Activated T-cell treated with anti-CD3 and anti-CD28 coated beads, Interleukin-2, amount 50 U/mL, for 72 hours (primary cell): ENCODE measurements at places on chromosomes 7 and 10.

- H3K4me3 ChIP-seq = no peak overlapping the region
- no peaks in the 10 kb centered on the region for H3K27me3 ChIP-seq
- peak overlapping the region; percentile 27 for H3K27ac ChIP-seq
- peaks cover 49% of the 10 kb centered on the region for H3K4me1 ChIP-seq
- no peaks in the 10 kb centered on the region for H3K36me3 ChIP-seq
Observed at GRCh38 chr10:71776481-71776925, 3.2 kb upstream of the VSIR start.

DNA sequence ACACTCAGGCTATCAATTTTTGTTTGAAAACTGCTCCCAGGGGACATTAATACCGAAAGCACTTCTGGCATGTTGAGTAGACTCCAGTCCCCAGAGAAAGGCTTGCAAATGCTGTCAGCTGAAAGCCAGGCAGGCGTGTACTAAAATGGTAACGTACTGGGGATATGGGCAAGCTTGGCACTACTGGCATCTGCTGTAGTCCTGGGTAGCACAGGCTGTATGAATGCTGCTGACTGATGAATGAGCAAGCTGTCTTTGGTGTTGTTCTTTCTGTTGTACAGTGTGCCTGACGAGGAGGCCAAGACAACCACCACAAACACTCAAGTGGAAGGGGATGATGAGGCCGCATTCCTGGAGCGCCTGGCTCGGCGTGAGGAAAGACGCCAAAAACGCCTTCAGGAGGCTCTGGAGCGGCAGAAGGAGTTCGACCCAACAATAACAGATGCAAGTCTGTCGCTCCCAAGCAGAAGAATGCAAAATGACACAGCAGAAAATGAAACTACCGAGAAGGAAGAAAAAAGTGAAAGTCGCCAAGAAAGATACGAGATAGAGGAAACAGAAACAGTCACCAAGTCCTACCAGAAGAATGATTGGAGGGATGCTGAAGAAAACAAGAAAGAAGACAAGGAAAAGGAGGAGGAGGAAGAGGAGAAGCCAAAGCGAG lies 53.5 kb upstream of the AGBL3 start:
- peak overlapping the region; percentile 41 for H3K4me3 ChIP-seq
- no peak for DNase-seq
- no peaks in the 10 kb centered on the region for H3K36me3 ChIP-seq
- H3K27ac ChIP-seq = peak overlapping the region; percentile 4

- H3K4me1 ChIP-seq = no peaks in the 10 kb centered on the region
- no peaks in the 10 kb centered on the region for H3K27me3 ChIP-seq
Observed at GRCh38 chr10:107715565-107715964, 551.1 kb upstream of the SORCS1 start.

GRCh38 chr10:132111871-132112341 lies 46.2 kb downstream of the JAKMIP3 start:
- DNase-seq = no peak
- no peak overlapping the region for H3K27ac ChIP-seq
- H3K27me3 ChIP-seq = no peaks in the 10 kb centered on the region
- no peak overlapping the region for H3K4me3 ChIP-seq

- no peak overlapping the region for H3K27ac ChIP-seq
- no peaks in the 10 kb centered on the region for H3K27me3 ChIP-seq
- H3K36me3 ChIP-seq = no peaks in the 10 kb centered on the region
- H3K4me1 ChIP-seq = no peaks in the 10 kb centered on the region
- H3K4me3 ChIP-seq = no peak overlapping the region
Observed at GRCh38 chr7:25048444-25048834, 68.5 kb upstream of the OSBPL3 start.

GRCh38 chr7:13421776-13422175 lies 567.7 kb downstream of the ETV1 start:
- no peak for DNase-seq
- H3K4me1 ChIP-seq = no peaks in the 10 kb centered on the region
- H3K27me3 ChIP-seq = no peaks in the 10 kb centered on the region
- H3K27ac ChIP-seq = no peak overlapping the region
- H3K36me3 ChIP-seq = peaks cover 2% of the 10 kb centered on the region

DNA sequence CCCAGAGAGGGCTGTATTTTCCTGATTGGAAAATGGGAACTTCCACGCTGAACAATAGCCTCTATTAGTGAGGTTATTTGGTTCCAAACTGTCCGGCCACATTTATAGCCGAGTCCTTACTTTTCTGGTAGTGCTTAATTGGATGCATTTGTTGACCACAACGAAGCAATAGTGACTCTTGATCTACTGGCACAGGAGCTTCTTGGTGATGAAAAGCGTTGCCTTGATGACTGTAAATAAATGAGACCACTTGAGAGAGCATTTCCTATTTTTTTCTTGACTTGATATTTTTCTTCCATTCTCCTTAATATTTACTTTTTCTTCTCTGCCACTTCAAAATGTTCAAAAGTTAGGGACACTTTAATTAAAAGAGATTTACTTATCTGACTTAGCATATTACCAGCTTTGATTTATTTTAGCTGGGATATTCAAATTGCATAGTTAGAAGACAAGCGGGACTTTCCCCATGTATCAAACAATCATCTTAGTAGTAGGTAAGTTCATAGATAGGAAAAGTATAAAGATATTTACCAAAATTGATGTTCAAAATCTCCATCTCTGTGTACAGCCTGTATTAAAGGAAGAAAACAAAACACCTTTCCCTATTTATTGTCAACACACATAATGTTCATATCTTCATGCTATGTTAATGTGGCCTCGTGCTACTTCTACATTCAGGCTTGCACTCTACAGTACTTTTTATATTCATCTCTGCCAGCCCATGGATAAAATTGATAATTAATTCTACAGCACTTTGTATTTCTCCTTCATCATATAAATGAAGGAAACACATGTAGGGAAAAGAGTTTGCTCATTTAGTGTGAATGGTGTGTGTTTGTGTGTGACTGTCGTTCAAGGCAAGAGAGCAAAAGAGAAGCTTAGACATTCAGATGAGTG lies 5.1 kb upstream of the SP8 start:
- peak overlapping the region; percentile 53 for H3K4me3 ChIP-seq
- H3K27ac ChIP-seq = peak overlapping the region; percentile 88
- DNase-seq = no peak
- H3K4me1 ChIP-seq = peaks cover 24% of the 10 kb centered on the region

DNA sequence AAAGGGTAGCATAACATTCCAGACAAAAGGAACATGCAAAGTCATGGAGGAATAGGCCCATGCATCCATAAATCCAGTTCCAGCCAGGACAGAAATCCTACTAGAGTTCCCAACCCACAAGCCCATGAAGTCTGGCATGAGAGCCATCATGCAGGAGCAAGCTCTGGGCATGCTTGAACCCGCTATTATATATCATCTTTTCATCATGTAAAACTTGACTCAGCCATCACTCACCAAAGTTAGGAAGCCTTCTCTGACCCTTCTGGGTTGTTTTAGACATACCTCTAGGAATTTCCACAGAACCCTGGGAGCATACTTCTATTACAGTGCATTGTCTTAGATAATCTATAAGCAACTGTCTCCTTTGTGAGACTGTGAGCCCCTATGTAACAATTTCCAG lies 293.0 kb upstream of the NPSR1 start:
- no peaks in the 10 kb centered on the region for H3K27me3 ChIP-seq
- no peaks in the 10 kb centered on the region for H3K4me1 ChIP-seq
- no peaks in the 10 kb centered on the region for H3K36me3 ChIP-seq

DNA sequence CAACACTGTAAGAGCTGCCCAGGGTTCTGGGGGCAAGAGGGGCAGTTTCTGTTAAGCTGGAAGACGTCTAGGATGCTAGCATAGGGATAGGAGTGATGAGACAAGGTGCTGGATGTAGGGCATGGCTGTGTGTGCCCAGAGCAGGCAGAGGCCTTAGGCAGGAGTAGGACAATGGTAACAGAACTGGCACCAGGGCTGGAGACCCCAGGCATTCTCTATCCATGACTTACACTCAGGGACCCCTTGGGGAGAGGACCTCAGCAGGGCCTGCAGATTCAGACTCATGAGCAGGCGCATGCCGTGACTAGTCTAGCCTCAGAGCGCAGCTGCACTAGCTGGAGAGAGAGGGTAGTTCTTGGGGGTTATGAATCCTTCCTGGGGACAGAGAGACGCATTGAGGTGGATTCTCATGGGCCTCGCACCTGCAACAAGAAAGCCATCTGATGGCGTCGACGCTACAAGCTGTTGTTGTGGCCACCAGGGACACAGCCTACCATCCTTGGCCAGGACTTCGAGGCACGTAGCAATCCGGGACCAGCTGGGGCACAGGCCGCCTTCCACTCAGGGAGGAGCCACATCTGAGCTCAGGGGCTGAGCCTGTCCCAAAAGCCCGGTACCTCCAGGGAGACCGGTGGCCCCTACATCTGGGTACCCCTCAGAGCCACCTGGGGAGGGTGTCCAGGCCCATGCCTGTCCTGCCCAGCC lies 474.1 kb downstream of the PTPRN2 start:
- peaks cover 15% of the 10 kb centered on the region for H3K36me3 ChIP-seq
- DNase-seq = no peak
- no peaks in the 10 kb centered on the region for H3K27me3 ChIP-seq
- H3K4me3 ChIP-seq = no peak overlapping the region

GRCh38 chr7:151114151-151115090 lies 28.1 kb downstream of the AGAP3 start:
- H3K27me3 ChIP-seq = peaks cover 14% of the 10 kb centered on the region
- no peak overlapping the region for H3K4me3 ChIP-seq
- H3K27ac ChIP-seq = no peak overlapping the region
- peaks cover 1% of the 10 kb centered on the region for H3K36me3 ChIP-seq
- H3K4me1 ChIP-seq = no peaks in the 10 kb centered on the region

DNA sequence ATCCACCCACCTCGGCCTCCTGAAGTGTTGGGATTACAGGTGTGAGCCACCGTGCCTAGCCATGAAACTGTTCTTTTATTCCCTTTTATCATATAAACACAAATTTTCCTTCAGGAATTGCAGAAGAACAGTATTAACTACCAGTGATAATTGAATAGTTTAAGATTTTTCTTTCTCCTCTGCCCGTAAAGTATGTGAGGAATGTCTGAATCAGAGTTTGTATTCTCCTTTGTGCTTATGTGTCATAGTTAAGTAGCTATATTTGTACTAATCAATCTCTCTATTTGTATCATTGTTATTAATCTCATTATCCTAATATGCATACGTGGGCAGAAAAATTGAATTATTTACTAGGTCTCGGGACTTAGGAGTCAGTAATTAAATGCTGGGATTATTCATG lies 83.6 kb downstream of the ZNF277 start:
- H3K27ac ChIP-seq = no peak overlapping the region
- H3K4me1 ChIP-seq = no peaks in the 10 kb centered on the region

DNA sequence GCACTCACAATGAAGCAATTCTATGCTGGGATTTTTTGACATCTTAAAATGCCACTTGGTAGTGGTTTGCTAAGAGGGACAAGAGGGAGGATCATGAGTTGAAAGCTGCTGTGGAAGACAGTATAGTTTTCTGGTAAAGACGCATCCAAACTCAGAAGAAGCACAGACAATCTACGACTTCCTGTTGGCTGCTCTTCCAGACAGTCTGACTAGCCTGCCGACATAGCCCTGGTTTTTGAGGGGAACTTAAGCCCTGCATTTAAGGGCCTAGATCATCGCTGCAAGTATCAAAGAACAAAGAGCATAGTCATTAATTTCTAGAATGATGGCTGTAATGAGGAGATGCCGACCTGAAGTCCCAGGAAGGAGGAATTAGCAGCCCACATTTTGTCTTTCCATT lies 99.9 kb upstream of the IKZF1 start:
- H3K36me3 ChIP-seq = no peaks in the 10 kb centered on the region
- no peaks in the 10 kb centered on the region for H3K27me3 ChIP-seq
- H3K27ac ChIP-seq = peak overlapping the region; percentile 30

- H3K4me3 ChIP-seq = no peak overlapping the region
- no peak overlapping the region for H3K27ac ChIP-seq
- DNase-seq = no peak
Observed at GRCh38 chr7:30927559-30927958, 15.9 kb downstream of the AQP1 start.

DNA sequence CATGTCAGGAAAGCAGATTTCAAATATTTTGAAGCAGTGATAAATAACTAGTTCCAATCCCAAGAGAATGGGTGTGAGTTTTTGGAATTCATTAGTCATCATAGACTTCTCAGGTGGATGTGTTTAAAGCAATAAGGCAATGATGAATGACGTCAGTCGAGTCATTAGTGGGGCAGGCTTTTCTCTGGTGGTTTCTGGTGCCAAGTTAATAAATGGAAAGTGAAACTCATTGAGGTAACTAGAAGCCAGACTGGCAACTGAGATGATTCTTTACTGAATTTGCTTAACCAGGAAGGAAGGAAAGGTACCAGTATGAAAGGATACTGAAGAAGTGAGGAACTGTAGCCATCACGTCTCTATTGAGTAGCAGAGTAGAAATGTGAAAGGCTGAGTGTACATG lies 311.0 kb downstream of the GPAM start:
- no peak overlapping the region for H3K4me3 ChIP-seq
- no peaks in the 10 kb centered on the region for H3K27me3 ChIP-seq
- no peak overlapping the region for H3K27ac ChIP-seq
- H3K36me3 ChIP-seq = no peaks in the 10 kb centered on the region

GRCh38 chr7:120876922-120877321 lies 19.0 kb upstream of the TSPAN12 start:
- no peaks in the 10 kb centered on the region for H3K4me1 ChIP-seq
- no peaks in the 10 kb centered on the region for H3K36me3 ChIP-seq
- no peak overlapping the region for H3K27ac ChIP-seq
- no peak overlapping the region for H3K4me3 ChIP-seq
- peaks cover 12% of the 10 kb centered on the region for H3K27me3 ChIP-seq
- DNase-seq = no peak

- no peak overlapping the region for H3K4me3 ChIP-seq
- no peak overlapping the region for H3K27ac ChIP-seq
- peaks cover 43% of the 10 kb centered on the region for H3K27me3 ChIP-seq
- peaks cover 4% of the 10 kb centered on the region for H3K4me1 ChIP-seq
- DNase-seq = no peak
Observed at GRCh38 chr10:111081595-111081994, 4.8 kb downstream of the ADRA2A start.

DNA sequence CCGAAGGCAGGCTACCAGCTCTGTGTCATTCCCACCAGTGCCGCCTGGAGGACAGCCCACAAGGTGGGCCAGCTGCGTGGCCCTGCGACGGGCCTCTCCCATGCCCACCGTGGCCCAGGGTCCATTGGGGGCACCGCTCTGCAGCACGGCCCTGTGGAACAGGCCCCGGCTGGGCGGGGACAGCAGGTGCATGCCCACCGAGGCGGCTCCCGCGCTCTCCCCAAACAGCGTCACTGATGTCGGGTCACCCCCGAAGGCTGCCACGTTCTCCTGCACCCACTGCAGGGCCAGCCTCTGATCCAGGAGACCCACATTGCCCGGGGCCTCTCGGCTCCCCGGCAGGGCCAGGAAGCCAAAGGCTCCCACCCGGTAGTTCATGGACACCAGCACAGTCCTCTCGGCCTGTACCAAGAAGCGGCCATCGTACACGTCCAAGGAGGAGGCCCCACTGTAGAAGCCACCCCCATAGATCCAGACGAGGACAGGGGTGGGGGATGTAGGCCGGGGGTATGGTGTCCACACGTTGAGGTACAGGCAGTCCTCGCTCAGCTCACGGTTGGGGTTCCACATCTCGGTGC lies 2.3 kb downstream of the ACHE start:
- H3K27me3 ChIP-seq = peaks cover 51% of the 10 kb centered on the region
- peaks cover 1% of the 10 kb centered on the region for H3K36me3 ChIP-seq
- no peak overlapping the region for H3K27ac ChIP-seq
- H3K4me1 ChIP-seq = peaks cover 28% of the 10 kb centered on the region
- DNase-seq = no peak

- H3K27me3 ChIP-seq = peaks cover 14% of the 10 kb centered on the region
- no peak overlapping the region for H3K4me3 ChIP-seq
Observed at GRCh38 chr7:112049555-112050249, 156.5 kb downstream of the DOCK4 start.
